ENCODE measurements at places on chromosomes 12 and 14.

- DNase-seq, result no peak
Measured at GRCh38 chr12:6452944-6453630, 1.2 kb downstream of the TAPBPL start.

GRCh38 chr12:49535921-49536525 lies 2.8 kb upstream of the KCNH3 start:
- DNase-seq, result no peak

DNA sequence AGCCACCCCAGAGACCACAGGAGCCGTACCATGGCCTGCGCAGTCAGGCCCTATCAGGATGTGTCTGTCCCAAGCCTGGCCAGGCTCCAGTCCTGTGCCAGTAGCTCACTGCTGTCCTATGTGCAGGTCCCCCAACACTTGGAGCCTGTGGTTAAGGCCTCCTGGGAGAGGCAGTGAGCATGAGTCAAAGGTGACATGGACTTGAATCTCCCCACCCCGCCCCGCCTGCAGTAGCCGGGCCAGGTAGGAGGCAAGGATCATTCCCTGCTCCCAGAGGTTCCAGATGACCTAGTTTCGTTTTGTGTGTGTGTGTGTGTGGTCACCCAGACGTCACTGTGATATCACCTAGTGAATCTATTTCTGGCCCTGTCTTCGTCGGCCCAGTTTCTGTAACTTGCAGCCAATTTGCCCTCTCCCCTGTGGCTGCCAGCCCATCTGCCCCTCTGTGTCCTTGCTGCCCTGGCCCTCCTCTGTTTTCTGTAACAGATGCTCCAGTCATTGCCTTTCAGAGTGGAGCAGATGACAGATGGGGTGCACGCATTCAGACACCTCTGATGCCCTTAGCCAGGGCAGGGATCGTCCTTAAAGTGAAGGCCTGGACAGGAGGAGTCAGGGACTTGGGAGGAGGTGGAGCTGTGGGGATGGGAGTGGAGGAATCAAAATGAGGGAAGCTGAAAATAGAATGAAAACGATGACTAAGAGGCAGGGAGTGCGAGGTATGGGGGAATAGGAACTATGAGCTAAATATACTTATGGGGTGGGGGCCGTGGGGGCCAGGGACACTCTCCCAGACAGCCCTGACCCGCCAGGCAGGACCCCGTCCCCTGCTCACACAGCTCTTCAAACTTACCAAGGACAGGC lies 37.4 kb downstream of the SLC6A12 start:
- DNase-seq, result no peak

DNA sequence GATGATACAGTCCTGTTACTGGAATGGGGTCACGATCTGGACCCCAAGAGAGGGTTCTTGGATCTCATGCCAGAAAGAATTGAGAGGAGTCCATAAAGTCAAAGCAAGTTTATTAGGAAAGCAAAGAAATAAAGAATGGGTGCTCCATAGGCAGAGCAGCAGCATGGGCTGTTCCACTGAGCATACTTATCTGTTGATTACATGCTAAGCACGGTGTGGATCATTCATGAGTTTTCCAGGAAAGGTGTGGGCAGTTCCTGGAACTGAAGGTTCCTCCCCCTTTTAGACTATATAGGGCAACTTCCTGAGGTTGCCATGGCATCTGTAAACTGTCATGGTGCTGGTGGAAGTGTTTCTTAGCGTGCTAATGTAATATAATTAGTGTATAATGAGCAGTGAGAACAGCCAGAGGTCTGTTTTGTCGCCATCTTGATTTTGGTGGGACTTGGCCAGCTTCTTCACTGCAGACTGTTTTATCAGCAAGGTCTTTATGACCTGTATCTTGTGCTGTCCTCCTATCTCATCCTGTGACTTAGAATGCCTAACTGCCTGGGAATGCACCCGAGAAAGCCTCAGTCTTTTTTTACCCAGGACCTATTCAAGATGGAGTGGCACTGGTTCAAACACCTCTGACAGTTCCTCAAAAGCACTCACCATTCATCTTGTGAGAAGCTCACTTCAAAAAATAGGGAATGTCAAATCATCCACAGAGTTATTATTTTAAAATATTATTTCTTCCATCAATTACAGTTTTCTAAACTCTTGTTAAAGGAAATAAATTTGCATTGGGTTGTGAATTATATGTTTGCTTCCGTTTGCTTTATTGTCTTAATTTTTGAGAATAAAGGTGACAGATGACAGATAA lies 1358.8 kb upstream of the TMEM132C start:
- no peak for DNase-seq

DNA sequence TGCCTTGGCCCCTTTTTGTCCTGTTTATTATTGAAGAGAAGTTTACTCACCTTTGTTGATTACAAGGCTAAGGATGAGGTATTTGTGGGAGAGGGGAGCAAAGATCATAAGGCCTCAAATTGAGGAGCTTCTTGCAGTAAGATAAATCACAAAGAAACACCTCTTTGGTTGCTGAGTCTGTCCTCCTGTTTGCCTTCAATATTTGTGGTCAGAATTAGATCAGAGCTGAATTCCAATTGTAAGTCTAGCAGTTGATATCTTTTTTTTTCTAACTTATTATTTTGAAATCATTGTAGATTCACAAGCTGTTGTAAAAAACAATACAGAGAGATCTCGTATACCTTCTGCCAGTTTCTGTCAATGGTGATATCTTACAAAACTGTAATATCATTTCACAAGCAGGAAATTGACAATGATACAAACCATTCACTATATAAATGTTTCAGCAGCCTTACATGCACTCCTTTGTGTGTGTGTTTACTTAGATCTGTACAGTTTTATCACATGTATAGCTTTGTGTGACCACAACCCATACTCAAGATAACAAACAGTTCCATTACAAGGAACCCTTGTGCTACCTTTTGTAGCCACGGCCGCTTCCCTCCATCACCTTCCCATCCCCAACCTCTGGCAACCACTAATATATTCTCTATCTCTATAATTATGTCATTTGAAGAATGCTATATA lies 97.4 kb downstream of the KICS2 start:
- DNase-seq, result no peak

- DNase-seq, result no peak
Measured at GRCh38 chr14:35034440-35034833, 11.6 kb upstream of the FAM177A1 start.

DNA sequence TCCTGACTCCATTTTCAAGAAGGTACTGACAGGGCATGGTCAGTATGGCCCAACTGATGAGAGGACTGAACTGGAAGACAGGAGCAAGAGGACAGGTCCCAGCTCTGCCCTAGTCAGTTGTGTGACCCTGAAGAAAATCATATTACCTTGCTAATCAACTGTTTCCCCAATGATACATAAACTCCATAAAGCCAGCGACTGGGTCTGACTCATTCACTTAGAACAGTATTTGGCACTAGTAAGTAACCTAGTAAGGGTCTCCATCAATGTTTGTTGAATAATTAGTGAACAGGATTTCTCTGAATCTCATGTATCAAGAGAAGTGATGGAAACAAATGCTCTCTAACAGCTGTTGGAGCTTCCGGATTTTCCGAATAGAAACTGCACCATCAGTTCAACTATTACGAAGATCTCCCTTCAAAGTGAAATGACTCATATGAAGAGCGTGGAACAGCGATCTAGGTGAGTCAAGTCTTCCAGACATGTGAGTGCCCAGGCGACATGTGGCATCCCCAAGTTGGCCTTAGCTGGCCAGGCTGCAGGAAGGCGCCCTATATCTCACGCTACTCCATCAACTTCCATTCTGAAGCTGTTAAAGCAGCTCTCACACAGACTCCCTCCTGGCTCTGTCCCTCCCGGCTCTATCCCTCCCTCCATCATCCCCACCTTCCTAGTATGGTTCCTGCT lies 94.5 kb downstream of the TTC7B start:
- DNase-seq, result no peak

DNA sequence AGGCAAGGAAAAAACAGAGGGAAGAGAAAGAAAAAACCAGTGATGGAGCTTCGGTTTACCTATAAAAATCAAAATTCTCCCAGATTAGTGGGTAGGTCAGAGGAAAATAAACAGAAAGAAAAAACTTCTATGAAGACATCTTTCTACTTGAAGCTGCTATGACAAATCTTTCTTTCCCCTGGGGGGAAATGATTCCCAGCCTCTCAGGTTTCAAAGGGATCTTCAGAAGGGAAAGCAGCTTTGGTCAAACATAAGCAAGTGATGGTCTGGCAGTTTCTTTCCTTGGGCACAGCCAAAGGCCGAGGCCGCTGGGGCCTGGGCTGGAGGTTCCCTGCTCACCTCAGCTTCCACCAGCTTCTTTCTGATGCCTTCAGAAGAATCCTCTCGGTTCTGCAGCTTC lies 104.5 kb downstream of the PRKAB1 start:
- no peak for DNase-seq

GRCh38 chr12:12507121-12507520 lies 55.5 kb downstream of the DUSP16 start:
- no peak for DNase-seq

All from endothelial cell (in vitro differentiated cells).